Stimulated activated naive CD8-positive, alpha-beta T cell treated with anti-CD3 and anti-CD28 coated beads, Interleukin-15, amount 100 ng/mL, for 72 hours (primary cell): ENCODE measurements at places on chromosomes 5 and 9.

GRCh38 chr5:79517601-79518000 is 3.7 kb upstream of the HOMER1 start:
- no peak for DNase-seq

GRCh38 chr5:98913911-98914310 is 14.9 kb downstream of the CHD1 start:
- no peak for DNase-seq

GRCh38 chr9:18526685-18527084 is 52.7 kb downstream of the ADAMTSL1 start:
- DNase-seq = no peak

GRCh38 chr5:32277798-32278197 is 34.9 kb downstream of the MTMR12 start:
- DNase-seq = no peak

DNA sequence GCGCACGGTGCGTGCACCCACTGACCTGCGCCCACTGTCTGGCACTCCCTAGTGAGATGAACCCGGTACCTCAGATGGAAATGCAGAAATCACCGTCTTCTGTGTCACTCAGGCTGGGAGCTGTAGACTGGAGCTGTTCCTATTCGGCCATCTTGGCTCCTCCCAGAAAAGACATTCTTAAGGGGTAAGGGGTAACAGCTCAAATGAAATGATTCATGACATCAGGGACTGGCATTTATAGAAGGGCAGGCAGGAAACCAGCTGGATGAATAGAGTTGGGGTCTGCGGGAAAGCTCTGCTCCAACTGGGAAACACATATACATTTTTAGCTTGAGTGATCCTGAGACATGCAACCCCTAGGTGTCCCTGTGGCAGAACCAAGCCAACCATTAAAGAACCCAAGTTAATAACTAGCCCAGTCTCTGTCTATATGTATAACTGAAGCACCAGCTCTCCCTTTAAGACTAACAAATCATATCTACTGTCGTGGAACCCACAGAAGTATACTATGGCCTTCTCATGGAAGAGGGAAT is 119.3 kb downstream of the LMNB1 start:
- no peak for DNase-seq

DNA sequence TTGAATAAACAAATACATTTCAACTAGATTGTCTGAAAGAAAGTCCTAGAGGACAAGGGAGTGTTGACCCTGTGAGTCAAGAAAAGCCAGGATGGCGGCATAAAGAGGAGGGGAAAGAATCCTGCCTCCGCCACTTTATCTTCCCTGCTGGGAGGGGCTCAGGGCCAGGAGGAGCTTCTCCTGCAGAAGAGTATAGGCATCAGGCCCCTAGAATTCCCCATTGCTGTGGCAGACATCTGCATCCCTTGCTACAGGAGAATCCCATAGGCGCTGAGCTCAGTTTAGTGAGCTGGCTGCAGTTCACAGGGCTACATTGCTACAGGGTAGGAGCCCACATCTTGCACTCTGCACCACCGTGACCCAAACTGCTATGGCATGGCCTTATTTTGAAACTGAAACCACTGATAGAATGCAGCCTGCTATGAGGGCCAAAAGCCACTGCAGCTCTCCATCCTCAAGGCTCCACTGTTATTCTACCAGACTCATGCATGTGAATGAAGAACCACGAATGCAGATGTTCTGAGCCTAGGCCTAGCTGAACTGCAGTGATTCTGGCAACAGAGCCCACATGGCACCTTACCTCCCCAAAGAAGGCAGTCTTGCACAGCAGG is 941.4 kb upstream of the CTNND2 start:
- no peak for DNase-seq

DNA sequence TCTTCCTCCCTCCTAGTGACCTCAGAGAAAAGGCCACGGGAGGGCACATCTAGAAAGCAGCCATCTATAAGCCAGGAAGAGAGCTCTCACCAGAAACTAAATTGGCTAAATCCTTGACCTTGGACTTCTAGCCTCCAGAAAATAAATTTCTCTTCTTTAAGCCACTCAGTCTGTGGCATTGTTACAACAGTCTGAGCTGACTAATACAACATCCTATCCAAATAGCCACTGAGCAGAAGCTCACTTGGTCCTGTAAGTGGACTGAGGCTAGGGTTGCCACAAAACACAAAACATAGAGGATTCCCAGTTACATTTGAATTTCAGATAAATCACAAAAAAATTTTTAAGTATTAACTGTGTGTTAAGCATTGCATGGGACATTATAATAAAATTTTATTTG is 383.4 kb downstream of the MLLT3 start:
- DNase-seq = no peak

DNA sequence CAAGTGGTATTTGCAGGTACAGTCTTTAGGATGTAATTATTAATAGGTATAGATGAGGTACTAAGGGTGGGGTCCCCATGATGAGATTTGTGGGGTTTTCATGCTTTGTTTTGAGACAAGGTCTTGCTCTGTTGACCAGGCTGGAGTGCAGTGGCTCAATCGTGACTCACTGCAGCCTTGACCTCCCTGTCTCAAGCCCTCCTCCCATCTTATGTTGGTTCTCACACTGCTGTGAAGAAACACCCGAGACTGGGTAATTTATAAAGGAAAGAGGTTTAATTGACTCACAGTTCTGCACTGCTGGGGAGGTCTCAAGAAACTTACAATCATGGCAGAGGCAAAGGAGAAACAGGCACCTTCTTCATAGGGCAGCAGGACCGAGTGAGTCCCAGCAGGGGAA is 217.5 kb downstream of the CDK5RAP2 start:
- DNase-seq = no peak

- DNase-seq = no peak
These were observed 46.8 kb downstream of the CHSY3 start for GRCh38 chr5:129951039-129951438.

DNA sequence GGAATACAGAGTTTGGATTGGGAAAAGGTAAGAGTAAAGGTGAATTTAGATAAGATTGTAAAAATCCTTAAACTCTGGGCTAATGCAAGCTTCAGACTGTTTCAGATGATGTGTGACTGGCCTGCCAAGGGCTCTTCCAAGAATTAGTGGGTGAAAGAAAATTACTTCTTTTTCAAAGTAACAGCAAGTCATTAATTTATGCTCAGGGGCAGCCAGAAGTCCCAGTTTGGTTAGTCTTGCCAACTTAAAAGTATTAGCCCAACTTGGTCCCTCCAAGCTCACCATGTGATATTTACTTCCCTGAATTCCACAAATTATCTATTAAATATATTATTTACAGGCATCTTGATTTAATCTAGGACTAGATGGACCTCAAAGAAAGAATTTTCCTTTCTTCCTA is 947.8 kb downstream of the NR2F1-AS1 start:
- DNase-seq = no peak

DNA sequence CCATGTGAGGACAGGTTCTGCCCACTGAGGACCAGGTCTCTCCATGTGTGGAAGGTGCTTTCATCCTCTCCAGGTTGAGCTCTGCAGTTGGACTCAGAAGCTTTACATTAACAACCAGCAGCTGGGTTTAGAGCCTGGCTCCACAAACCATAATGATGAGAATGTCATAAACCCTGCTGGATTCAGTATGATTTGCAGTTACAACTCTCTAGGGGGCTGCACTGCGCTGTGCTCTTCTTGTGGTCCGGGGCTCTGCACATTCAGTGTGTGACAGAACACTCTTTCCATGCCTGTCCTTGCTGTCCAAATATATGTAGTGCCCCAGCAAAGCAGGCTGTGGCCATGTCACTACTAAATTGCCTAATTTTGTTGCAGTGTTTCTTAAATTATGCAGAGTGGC is 334.3 kb downstream of the ICE1 start:
- no peak for DNase-seq
